Hair follicular keratinocyte (primary cell): ENCODE measurements at places on chromosomes 16 and 17. TPM values are rescaled to one million over a fixed set of nuclear protein-coding genes. Genes with fewer than 3 reads are reported as not detected.

Gene LRRC36
- 0.31 TPM in 1 of 2 replicates, not detected in the other for total RNA-seq

Gene SBK1
- total RNA-seq, result 0.08 TPM in 1 of 2 replicates, not detected in the other

Gene CDH13
- total RNA-seq, result 45.0 and 139 TPM in 2 replicates

Gene SALL1
- 0.04 TPM in 1 of 2 replicates, not detected in the other for total RNA-seq

Gene TAT
- not detected in 2 replicates for total RNA-seq

Gene HSD11B2
- total RNA-seq, result 0.23 TPM in 1 of 2 replicates, not detected in the other

Gene EVPLL
- total RNA-seq, result 0.04 TPM in 1 of 2 replicates, not detected in the other

Gene TBC1D3I
- total RNA-seq, result 0.08 TPM in 1 of 2 replicates, not detected in the other

Gene SRR
- 8.6 and 14.4 TPM in 2 replicates for total RNA-seq

Gene MGAT5B
- total RNA-seq, result 0.15 and 0.39 TPM in 2 replicates

Gene TBC1D3
- not detected in 2 replicates for total RNA-seq

Gene C17orf67
- total RNA-seq, result 0.55 and 1.6 TPM in 2 replicates

Gene RAB37
- total RNA-seq, result not detected in 2 replicates

Gene ZNF594
- total RNA-seq, result 0.87 and 2.1 TPM in 2 replicates

Gene PER1
- 33.2 and 39.7 TPM in 2 replicates for total RNA-seq

Gene OSGIN1
- total RNA-seq, result 1.2 and 2.1 TPM in 2 replicates

Gene NATD1
- 2.2 and 5.6 TPM in 2 replicates for total RNA-seq

Gene ACSM5
- total RNA-seq, result not detected in 2 replicates
